ENCODE measurements at places on chromosomes 4 and X.

- no peak for DNase-seq
Observed at GRCh38 chrX:34956916-34957315, 14.3 kb downstream of the FAM47B start.

DNA sequence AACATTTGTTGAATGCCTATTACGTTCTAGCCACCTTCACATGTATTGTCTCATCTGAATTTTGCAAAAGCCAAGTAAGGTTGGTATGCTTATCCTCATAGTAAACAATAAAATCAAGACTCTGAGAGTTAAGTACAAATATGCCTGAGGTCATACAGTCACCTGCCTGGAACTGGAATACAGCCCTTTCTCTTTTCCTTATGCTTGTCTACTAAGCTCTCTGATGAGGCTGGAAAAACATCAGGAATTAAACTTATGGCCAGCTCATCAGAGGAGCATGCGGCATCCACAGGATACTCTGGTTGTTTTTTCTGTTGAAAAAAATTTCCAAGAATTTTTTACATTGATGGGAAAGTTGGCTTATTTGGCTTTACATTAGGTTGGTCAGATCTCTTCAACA is 35.5 kb downstream of the NCAPG start:
- no peak for DNase-seq

DNA sequence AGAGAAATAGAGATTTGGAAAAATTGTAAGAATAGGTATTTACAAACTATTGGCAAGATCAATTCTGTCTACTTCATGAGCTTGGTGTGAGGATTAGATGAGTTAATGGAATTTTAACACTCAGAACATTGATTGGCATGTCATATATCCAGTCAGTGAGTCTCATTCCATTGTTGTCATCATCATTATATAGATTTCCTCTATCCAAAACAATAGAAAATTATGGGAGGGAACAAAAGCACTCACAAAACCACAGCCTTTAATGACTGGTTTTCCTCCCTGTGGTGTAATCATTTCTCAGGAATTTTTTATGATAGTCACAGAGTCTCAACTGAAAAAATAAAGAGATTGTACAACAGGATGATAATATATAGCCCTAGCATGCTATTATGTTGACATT is 21.1 kb downstream of the KLHL5 start:
- DNase-seq: no peak

- no peak for DNase-seq
Observed at GRCh38 chr4:4858527-4859324, 739 bp upstream of the MSX1 start.

DNA sequence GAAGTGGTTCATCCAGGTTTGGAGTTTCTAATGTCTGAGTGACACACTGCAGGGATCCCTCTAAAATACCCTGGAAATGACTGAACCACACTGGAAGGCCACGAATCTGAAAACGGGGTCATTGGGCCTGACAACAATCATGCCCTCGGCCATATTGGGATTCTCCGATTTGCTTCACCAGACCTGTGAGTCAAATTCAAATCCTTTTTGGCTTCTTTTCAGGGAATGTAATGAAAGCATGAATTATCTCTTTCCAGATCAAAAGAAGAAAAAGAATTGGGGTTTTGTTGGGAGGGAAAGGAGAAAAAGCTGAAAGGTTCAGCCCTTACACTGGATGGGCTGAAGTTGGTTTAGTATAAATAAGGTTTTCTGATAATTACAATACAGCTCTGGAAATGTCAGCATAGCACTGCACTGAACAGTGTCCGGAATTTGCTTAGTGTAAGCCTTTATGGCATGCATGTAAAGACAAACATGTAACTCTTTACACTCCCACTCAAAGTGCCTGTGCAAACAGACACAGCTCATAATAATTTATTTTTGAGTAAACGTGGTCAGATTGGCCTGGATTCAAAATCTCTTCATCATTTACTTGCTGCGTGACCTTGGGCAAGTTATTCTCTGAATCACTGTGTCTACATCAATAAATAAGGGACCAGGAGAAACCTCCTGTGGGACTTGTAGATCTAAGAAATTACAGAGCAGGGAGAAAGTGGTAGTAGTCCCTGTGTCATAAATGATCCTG is 21.4 kb downstream of the CT47C1 start:
- DNase-seq: no peak

- DNase-seq: no peak
Observed at GRCh38 chrX:49656533-49656932, 39.3 kb downstream of the PAGE1 start.

- DNase-seq: no peak
Observed at GRCh38 chr4:18540349-18540748, 518.8 kb upstream of the LCORL start.

Data from stimulated activated CD4-positive, alpha-beta T cell treated with anti-CD3 and anti-CD28 coated beads, Interleukin-2, amount 100 ng/mL, for 4 hours (primary cell).